Temporal lobe (tissue), 4 donors: ENCODE measurements at places on chromosomes 3 and 15. TPM values are rescaled to one million over a fixed set of nuclear protein-coding genes. Genes with fewer than 3 reads are reported as not detected.

TGM5 gene
- not detected for total RNA-seq

ZBTB11 gene
- 35.9 TPM for total RNA-seq

HIGD2B gene
- not detected for total RNA-seq

GP5 gene
- total RNA-seq = under 0.01 TPM

SLC12A1 gene
- 0.98 TPM for total RNA-seq

UBE3A gene
- 153 TPM for total RNA-seq

UROC1 gene
- not detected for total RNA-seq

CHMP2B gene
- 30.0 TPM for total RNA-seq

TMIE gene
- 2.0 TPM for total RNA-seq

CPNE9 gene
- total RNA-seq = 0.49 TPM

OXTR gene
- total RNA-seq = 0.74 TPM

FAM43A gene
- 2.5 TPM for total RNA-seq

DNAH12 gene
- total RNA-seq = 0.74 TPM

RHOV gene
- total RNA-seq = 8.9 TPM

DNAJB11 gene
- total RNA-seq = 20.4 TPM
